Left renal cortex interstitium (tissue), 4 donors: ENCODE measurements at places on chromosomes 5 and 9.

GRCh38 chr5:76153271-76153670 lies 70.1 kb downstream of the SV2C start:
- no peak for DNase-seq

DNA sequence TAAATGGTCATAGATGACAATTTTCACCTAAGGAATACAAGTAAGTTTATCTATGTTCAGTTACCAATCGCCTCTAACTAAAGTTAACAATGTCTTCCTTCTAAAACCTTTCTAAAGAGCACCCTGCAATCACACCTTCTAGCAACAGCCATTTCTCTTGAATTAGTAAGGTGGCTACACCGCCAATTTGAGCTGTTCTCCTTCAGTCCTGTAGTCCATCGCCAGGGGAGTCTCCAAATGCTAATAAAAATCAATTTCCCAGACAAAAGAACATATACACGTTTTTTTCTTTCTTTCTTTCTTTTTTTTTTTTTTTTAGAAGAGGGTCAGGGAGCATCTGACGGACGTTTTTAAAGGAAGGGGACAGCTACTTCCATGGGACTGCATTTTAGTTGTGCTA lies 729 bp upstream of the RORB start:
- DNase-seq, result no peak

DNA sequence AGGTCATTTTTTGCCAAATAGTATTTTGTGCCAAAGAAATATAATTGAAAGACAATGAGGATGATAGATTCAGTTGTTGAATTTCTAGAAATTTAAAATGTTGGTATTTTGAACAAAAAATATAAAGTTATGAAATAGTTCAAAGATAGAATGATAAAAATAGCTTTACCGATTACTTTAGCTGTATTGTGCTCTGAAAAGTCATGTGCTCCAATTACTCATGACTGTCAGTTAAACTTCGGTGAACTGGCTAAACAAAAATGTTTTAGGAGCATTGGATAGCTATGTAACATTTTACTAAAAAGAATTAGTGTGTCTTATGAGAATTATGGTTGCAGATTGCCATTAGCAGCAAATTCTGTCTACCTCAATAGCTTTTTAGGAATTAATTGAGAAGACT lies 177.3 kb upstream of the VCAN start:
- DNase-seq, result no peak

- no peak for DNase-seq
Measured at GRCh38 chr5:169350016-169350415, 49.1 kb upstream of the SLIT3 start.

DNA sequence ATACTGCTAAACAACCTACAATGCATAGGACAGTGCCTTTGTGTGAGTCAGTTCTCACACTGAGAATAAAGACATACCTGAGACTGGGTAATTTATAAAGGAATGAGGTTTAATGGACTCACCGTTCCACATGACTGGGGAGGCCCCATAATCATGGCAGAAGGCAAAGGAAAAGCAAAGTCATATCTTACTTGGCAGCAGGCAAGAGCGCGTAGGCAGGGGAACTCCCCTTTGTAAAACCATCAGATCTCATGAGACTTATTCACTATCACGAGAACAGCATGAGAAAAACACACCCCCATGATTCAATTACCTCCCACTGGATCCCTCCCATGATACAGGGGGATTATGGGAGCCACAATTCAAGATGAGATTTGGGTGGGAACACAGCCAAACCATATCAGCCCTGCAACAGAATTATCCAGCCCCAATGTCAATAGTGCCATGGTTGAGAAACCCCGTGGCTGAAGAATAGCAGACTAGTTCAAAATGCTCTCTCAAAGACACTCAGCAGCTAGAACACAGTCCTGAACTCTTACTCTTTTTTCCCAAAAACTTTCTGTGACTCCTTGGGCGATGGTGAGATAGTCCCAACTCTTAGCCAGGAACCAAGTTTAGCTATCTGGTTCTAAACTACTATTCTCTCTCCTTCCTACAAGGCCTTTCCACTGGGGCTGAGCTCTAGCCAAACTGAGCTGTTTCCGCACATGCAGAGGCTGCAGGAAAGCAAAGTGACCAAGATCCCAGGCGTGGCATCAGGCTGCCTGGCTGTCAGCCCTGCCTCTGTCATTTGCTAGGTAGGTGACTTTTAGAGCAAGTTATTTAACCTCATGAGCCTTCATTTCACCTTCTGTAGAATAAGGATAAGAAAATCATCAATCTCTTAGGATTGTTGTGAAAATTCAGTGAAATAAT lies 21.7 kb downstream of the FAT2 start:
- DNase-seq, result no peak

DNA sequence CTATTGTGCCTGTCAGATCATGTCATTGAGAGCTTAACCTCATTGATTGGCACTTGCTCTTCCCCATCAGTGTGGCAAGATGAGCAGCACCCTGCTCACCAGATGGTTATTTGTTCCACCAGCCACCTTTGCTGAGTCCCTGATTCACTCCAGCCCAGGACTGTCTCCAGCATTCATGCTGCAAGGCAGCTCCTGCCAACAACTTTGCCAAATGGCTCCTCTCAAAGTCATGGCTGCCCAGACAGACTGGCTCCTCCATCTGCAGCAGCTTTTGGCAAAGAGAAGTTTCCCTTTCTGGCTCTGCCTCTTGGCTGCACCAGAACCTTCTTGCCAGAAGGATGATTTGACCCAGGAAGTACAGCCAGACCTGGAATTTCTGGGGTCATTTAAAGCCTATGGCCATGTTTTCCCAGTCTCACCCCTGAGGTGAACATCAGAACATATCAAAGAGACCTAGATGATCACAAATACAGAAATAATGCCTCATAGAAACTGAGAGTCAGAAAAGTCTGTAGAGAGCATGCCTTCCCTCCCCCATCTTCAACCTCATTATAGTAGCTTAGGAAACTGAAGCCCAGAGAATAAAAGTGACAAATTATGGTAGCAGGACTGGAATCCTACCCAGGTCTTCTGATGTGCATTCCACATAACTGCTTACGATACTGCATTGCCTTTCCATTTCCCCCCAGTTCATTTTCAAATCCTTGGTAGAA lies 10.4 kb downstream of the PPP2R2B start:
- no peak for DNase-seq

DNA sequence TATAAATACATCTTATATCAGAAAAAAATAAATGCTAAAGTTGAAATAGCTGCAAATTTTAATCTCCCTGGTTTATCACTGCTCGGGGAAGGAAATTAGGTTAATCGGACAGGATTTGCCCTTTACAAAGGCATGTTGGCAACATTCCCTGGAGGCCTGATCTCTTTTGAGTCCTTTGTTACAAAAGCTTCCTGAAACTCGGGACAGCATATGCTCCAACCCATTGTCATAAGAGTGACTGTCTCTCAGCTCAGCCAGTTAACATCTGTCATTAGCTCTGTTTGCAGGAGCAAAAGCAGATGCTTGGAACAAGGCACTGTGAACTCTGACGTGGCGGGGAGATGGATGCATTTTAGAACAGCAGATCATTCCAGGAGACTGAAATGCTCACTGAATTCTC lies 80.6 kb downstream of the MYO10 start:
- DNase-seq, result no peak

- DNase-seq, result no peak
Measured at GRCh38 chr5:79975422-79975821, 15.6 kb downstream of the MTX3 start.

- no peak for DNase-seq
Measured at GRCh38 chr5:151757233-151758140, 944 bp downstream of the ATOX1 start.

DNA sequence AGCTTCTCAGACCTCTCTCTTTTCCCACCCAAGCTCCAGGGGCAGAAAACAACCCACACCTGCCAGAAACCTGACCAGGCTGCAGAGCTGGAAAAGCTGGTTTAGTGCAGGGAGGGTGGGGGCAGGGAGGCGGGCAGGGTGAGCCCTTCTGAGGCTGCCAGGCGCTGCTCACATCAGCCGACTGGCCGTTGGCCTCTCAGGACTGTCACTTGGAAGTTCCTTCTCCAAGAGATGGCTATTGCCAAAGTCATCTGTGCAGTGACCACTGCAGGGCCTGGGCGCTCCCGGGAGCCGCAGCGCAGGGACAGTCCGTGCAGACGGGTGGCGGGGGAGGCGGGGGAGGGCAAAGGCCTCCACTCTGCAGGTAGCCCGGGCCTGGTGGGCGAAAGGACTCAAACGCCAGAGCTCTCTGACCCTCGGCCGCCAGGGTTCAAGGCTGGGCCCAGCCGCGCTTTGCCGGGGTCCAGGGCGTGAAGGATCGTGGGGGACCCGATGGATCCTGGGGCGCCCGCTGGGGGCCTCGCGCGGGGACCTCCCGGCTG lies 205.0 kb upstream of the IER5L start:
- no peak for DNase-seq

DNA sequence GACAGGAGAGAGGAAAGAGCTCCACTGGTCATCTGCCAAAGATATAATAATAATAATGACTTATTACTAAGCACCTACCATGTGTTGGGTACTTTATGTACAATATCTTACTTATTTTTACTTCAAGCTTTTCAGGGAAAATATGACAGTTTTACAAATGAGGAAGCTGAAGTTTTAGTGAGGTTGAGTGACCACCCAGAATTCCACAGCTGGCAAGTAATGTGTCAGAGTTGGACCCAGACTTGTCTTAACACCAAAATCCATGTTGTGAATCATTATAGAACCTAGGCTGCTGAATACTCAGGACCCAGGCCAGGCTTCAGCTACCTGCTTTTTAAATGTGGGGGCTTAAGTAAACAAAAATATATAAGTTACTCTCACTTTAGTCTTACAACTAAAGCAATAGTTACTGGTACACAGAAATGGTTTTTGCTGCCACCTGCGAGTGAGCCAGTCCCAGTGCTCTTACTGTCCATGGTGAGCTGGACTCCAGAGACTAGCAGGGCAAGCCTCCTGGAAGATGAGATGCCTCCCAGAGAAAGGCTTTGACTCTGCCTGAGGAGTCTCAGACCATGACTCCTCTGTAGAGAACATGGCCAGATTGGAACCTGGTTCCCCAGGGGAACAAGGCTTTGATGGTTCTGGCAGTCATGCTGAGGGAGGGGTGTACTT lies 29.9 kb downstream of the RUSC2 start:
- no peak for DNase-seq

DNA sequence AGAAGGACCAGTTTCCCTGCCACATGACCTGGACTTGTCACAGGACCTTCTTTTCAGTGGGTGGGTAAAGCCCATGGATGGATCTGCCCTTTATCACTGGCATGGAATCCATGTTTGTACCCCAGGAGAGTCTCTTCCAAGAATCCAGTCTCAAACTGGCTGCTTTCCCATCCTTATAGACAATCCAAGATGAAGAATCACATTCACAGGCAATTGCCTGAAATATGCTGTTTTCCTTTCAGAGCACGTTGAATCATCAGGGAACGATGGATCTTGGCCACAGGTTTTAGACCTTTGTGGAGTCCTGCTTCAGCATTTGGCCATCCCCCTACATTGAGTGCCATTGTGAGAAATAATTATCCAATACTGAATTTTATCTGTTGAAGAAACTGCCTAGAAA lies 319.8 kb downstream of the ASTN2 start:
- DNase-seq, result no peak
